GM03348 (cell line): ENCODE measurements at places on chromosomes 4 and X.

- no peak for DNase-seq
Measured at GRCh38 chr4:1243451-1244080, 5.4 kb downstream of the CTBP1 start.

- peak; percentile 17 for DNase-seq
Measured at GRCh38 chr4:186740822-186741221, 17.2 kb upstream of the FAT1 start.

GRCh38 chr4:69828828-69829227 is 31.1 kb downstream of the SULT1E1 start:
- DNase-seq = no peak

DNA sequence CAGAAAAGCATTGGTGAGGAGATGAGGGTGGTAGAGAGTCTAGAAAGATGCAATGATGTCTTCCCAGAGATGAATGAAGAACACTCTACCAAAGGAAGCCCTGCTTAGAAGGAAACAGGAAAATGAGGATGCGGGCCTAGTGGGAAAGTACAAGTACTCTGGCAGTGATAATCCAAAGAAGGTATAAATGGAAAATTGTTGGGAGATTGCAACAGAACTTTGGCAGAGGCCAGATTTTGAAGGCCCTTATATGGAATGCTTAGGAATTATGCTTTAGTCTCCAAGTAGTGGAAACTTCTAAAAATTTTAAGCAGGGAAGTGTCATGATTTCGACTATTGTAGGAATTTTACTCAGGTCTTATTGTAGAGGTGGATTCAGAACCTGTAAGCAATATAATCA is 11.0 kb downstream of the ARSJ start:
- DNase-seq = no peak

- DNase-seq = no peak
Measured at GRCh38 chrX:104935581-104935980, 284.9 kb downstream of the TEX13A start.

DNA sequence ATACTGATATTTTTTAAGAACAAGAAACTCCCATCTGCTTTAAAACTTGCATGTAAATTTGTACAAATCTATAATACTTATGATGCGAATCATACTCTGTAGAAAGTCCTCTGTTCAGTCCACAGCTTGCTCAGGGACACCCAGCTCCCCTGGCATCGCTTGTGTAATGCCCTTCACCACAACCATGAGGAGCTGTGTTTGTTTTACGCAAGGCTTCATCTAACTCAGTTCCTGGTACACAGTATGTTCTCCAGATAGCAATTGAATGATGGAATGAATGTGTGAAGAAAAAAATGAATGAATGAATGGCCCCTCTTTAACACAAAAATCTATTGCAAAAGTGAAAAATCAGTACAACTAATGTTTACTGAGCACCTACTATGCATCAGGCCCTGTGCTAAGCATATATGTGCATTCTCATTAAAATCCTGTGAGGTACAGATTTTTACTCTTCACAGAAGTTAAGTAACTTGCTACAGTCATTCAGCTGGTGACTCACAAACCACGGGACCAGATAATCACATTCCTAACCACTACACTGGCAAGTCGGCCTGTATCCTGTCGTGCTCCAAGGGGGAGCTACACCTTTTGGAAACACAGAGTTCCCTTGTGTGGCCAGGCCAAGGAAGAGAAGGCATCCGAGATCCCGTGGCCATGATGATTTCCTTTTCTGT is 58.7 kb upstream of the KDR start:
- peak; percentile 78 for DNase-seq

GRCh38 chr4:85953651-85954018 is 406.2 kb downstream of the MAPK10 start:
- DNase-seq = peak; percentile 33

GRCh38 chr4:41213625-41214135 is 662 bp downstream of the APBB2 start:
- no peak for DNase-seq

- no peak for DNase-seq
Measured at GRCh38 chr4:146972036-146972435, 26.4 kb upstream of the TTC29 start.

DNA sequence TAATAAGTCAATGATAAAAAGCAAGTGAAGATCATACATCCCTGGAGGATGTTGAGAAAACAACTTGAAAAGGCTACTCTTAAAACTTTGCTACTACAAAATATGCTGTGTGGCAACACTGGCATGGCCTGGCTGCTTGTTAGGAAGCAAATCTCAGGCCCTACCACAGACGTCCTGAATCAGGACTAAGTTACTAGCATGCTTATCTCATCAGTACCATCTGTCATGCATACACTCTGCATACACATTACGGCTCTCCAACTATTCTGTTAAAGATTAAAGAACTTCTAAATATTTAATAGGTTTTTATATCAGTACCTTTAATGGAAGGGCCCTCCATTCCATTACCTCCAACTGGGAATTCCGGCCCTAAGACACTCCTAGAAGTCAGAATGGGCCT is 8.2 kb downstream of the PAPSS1 start:
- no peak for DNase-seq

- DNase-seq = no peak
Measured at GRCh38 chr4:53847965-53848364, 216.4 kb downstream of the CHIC2 start.
